ENCODE measurements at places on chromosomes 11 and 22. TPM values are rescaled to one million over a fixed set of nuclear protein-coding genes. Genes with fewer than 3 reads are reported as not detected.

DNA sequence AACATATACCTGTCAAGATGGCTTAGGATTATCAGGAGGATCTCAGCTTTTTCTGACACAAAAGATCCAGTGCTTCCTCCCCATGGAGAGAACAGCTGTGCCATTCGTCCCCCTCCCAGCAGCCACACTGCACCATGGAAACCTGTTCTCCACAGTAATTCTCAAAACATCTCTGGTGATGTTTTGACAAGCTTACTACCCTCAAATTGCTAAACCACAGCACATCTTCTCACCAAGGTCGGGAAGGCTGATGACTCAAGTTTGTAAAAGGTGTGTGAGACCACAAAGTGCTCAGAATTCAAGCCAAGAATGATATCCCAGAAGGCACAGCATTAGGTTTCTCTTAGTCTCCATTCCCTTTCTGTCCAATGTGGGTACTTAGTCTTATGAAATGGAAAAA is 3.9 kb upstream of the RAB38 start:
- H3K4me3 ChIP-seq: no peak overlapping the region
- no peak for DNase-seq
- H3K27me3 ChIP-seq: no peaks in the 10 kb centered on the region
- H3K36me3 ChIP-seq: no peaks in the 10 kb centered on the region
- peaks cover 5% of the 10 kb centered on the region for H3K4me1 ChIP-seq
- H3K27ac ChIP-seq: no peak overlapping the region

GRCh38 chr22:36734171-36735058 is 30.9 kb upstream of the CACNG2 start:
- H3K4me1 ChIP-seq: no peaks in the 10 kb centered on the region
- no peak overlapping the region for H3K4me3 ChIP-seq
- H3K36me3 ChIP-seq: no peaks in the 10 kb centered on the region
- no peak overlapping the region for H3K27ac ChIP-seq
- peak; percentile 44 for DNase-seq

DNA sequence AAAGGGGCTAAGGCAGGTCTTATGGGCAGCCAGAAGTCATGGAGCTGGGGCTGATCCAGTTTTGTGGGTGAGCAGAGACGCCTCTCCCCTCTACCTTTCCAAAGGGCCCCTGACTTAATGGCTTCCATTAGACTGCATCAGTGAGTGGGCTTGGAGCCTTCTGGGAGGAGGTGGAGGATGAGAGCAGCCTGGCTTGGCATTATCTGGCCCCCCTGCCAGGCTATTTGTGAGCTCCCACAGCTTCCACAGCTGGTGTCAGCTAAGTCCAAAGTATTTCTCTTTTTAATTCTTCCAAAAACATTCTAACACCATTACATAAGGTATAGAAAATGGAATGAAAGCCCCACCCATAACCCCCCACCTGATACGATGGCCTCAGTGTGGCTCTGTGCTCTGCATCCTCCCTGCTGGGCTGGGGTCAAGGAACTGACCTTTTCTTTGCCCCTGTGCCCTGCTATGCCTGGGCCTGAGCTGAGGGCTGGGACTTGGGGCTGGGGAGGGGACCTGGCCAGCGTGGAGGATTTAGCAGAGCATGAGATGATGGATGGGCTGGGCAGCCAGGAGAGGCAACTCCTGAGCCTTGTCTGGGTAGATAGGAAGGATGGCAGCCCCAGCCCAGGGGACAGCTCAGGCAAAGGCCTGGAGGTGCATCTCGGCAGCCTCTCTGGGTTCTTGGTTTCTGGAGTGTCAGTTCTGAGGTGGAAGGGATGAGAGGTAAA is 4.0 kb downstream of the AIFM3 start:
- no peak overlapping the region for H3K27ac ChIP-seq
- H3K4me3 ChIP-seq: no peak overlapping the region
- no peak for DNase-seq

GRCh38 chr11:93740730-93741093 is 583 bp downstream of the TAF1D start:
- peak; percentile 78 for DNase-seq
- H3K4me1 ChIP-seq: no peaks in the 10 kb centered on the region
- no peaks in the 10 kb centered on the region for H3K27me3 ChIP-seq

DNA sequence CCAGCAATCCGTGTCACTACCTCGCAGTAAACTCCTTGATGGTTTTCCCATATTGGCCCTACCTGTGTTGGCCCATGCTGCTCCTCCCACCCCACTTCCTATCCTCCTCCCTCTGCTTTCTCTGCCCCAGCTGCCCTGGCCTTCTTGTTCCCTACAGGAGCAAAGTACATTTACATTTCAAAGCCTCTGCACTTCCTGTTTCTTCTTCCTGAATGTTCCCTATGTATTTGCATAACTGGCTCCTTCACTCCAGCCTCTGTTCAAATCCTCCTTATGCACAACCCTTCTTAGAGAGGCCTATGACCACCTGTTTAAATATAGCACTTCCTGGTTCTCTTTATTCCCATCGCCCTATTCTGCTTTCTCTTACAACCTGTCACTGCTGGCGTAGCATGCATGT is 62.2 kb downstream of the PARVA start:
- no peaks in the 10 kb centered on the region for H3K36me3 ChIP-seq
- DNase-seq: no peak
- H3K27ac ChIP-seq: no peak overlapping the region
- H3K27me3 ChIP-seq: no peaks in the 10 kb centered on the region

- peak overlapping the region; percentile 40 for H3K27ac ChIP-seq
- no peaks in the 10 kb centered on the region for H3K36me3 ChIP-seq
- no peak for DNase-seq
- no peak overlapping the region for H3K4me3 ChIP-seq
- no peaks in the 10 kb centered on the region for H3K4me1 ChIP-seq
- H3K27me3 ChIP-seq: no peaks in the 10 kb centered on the region
Observed at GRCh38 chr11:57316017-57316416, 8.7 kb downstream of the TNKS1BP1 start.

- no peaks in the 10 kb centered on the region for H3K27me3 ChIP-seq
- DNase-seq: no peak
- H3K27ac ChIP-seq: no peak overlapping the region
- no peaks in the 10 kb centered on the region for H3K4me1 ChIP-seq
- H3K4me3 ChIP-seq: no peak overlapping the region
- no peaks in the 10 kb centered on the region for H3K36me3 ChIP-seq
Observed at GRCh38 chr11:104487046-104487806, 323.3 kb upstream of the PDGFD start.

DNA sequence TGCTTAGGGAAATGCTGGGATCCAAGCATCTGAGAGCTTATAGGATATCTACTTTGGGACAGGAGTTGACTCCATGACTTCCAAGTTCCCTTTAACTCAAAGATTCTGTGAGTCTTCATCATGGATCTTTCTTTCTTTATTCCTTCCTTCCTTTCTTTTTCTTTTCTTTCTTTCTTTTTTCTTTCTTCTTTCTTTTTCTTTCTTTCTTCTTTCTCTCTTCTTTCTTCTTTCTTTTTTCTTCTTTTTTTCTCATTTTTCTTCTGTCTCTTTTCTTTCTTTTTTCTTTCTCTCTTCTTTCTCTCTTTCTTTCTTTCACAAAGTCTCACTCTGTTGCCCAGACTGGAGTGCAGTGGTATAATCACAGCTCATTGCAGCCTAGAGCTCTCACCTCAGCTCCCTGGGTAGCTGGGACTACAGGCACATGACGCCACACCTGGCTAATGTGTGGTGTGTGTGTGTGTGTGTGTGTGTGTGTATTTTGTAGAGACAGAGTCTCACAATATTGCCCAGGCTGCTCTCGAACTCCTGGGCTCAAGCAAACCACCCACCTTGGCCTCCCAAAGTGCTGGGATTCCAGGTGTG is 5.4 kb upstream of the MICAL3 start:
- no peaks in the 10 kb centered on the region for H3K36me3 ChIP-seq
- H3K27ac ChIP-seq: no peak overlapping the region
- H3K4me1 ChIP-seq: no peaks in the 10 kb centered on the region
- H3K4me3 ChIP-seq: no peak overlapping the region

DNA sequence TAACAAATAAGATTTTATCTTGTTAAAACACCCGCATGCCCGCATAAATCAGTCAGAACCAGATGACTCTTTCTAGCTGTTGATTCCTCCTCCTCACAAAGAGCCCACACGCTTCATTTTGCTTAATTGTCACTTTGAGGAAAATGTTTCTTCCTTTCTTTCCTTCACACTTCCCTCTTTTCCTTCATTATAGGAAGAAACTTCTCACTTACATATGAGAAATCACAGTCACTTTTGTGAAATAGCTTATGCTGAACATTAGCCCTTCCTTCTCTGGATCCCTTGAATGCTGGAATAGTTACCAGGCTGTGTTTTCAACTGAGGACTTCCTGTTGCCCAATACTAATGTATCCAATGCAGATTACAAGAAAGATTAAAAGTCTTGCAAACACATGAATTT is 5.8 kb downstream of the MS4A6E start:
- H3K27me3 ChIP-seq: no peaks in the 10 kb centered on the region
- H3K4me1 ChIP-seq: no peaks in the 10 kb centered on the region
- DNase-seq: no peak

DNA sequence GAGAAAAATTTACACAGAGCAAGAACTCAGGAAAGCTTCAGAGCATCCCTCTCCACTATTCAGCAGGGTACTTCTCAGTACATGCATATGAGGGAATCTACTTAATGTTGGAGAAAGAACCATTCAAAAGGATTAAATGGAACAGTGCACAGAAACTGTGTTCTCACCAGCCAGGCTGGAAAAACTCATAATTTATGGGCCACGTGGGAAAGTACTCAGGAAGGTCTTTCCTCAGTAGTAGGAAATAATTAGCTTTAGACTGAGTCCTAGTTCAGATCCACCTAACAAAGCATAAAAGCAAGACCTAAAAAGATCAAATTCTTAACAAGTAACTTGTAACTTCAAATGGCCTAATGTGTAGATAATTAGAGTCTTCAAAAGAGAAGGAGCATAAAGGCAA is 134.0 kb downstream of the FAM76B start:
- DNase-seq: no peak
- no peaks in the 10 kb centered on the region for H3K4me1 ChIP-seq
- no peaks in the 10 kb centered on the region for H3K36me3 ChIP-seq
- H3K27ac ChIP-seq: no peak overlapping the region

DNA sequence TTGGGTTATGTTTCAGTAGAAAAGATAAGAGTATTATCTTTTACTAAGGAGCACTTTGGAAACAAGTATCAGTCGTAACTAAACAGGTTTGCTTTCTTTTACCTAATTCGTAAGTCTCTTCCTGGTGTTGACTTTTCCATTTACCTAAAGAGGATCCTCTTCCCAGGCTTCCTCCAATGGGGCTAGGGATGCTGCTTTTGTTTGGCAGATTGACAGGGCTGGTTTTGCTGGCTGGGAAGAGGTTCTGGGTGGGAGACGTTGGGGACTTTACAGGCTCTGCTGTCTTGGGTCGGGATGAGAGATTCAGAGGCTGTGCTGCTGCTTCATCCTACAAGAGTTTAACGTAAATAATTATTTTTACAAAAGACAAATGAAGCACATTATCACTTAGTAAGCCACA is 306.7 kb downstream of the SOX6 start:
- no peak overlapping the region for H3K4me3 ChIP-seq
- no peak for DNase-seq
- no peaks in the 10 kb centered on the region for H3K4me1 ChIP-seq
- no peaks in the 10 kb centered on the region for H3K27me3 ChIP-seq
- H3K27ac ChIP-seq: no peak overlapping the region

- peaks cover 5% of the 10 kb centered on the region for H3K36me3 ChIP-seq
- no peaks in the 10 kb centered on the region for H3K27me3 ChIP-seq
- no peak overlapping the region for H3K27ac ChIP-seq
Observed at GRCh38 chr11:32092581-32093170, 1.8 kb downstream of the RCN1 start.

DNA sequence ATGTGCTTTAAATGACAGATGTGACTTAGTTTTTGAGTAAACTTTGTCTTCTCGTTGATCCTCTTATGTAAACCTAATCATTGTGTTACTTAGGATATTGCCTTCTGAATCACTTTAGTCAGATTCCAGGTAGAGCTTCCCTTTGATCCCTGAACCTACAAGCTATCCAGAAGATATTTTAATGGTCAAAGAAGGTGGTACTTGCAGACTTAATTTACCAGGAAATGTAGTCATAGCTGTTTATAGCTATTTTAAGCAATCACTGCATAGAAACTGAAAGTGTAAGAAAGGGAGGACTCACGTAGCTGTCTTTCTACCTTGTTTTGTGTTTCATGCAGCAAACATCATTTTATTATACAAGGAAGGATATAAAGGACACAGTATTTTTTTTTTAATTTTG is 189.5 kb downstream of the DDX10 start:
- H3K27ac ChIP-seq: peak overlapping the region; percentile 39
- no peak for DNase-seq
- no peaks in the 10 kb centered on the region for H3K36me3 ChIP-seq
- no peak overlapping the region for H3K4me3 ChIP-seq
- no peaks in the 10 kb centered on the region for H3K4me1 ChIP-seq

- no peak overlapping the region for H3K4me3 ChIP-seq
- H3K27ac ChIP-seq: no peak overlapping the region
- no peaks in the 10 kb centered on the region for H3K4me1 ChIP-seq
- no peak for DNase-seq
- H3K27me3 ChIP-seq: no peaks in the 10 kb centered on the region
- no peaks in the 10 kb centered on the region for H3K36me3 ChIP-seq
Observed at GRCh38 chr11:28153586-28153985, 45.4 kb downstream of the METTL15 start.

GRCh38 chr22:41745968-41746367 is 46.7 kb downstream of the MEI1 start:
- H3K27ac ChIP-seq: no peak overlapping the region
- no peak overlapping the region for H3K4me3 ChIP-seq

- no peak for DNase-seq
- H3K27ac ChIP-seq: no peak overlapping the region
- no peaks in the 10 kb centered on the region for H3K4me1 ChIP-seq
- H3K27me3 ChIP-seq: no peaks in the 10 kb centered on the region
- no peak overlapping the region for H3K4me3 ChIP-seq
Observed at GRCh38 chr11:102138670-102139069, 28.4 kb downstream of the YAP1 start.

DNA sequence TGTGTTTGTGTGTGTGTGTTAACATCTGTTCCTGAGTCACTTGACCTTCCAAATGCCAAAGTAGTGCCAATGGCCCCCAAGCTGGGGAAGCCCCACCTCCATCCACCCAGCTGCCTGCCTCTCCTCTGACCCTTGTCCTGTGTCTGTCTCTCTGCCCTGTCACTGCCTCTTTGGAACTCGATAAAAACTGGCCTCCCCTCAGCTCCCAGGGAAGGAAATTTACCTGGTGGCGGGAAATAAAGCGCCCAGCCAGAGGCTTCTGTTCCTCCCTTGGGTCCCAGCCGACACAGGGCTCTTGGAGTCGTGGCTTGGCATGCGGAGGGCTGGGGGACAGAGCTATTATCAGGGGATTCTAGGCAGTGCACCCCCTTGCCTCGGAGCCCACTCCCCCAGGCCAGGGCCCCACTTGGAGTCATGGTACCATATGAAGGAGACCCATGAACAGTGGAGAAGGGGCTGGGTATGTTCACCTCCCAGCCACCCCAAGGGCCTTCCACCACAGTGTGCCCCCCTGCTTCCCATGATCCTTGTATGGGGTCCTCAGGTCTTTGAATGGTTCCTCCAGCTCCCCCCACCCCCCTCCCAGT is 6.2 kb downstream of the KCNC1 start:
- H3K27ac ChIP-seq: no peak overlapping the region
- H3K27me3 ChIP-seq: peaks cover 18% of the 10 kb centered on the region
- no peaks in the 10 kb centered on the region for H3K36me3 ChIP-seq
- no peak overlapping the region for H3K4me3 ChIP-seq

The CARD16 gene
- total RNA-seq: 9.2 TPM

The SYT7 gene
- 18.2 TPM for total RNA-seq

The PNPLA3 gene
- total RNA-seq: 4.2 TPM

The LBHD1 gene
- 25.6 TPM for total RNA-seq

Data from Peyer's patch (tissue), 4 donors.